Fibroblast of mammary gland (primary cell): ENCODE measurements at places on chromosomes 16 and 17.
A peak's percentile ranks its signal among the peaks of the same experiment; 100 is the strongest.

DNA sequence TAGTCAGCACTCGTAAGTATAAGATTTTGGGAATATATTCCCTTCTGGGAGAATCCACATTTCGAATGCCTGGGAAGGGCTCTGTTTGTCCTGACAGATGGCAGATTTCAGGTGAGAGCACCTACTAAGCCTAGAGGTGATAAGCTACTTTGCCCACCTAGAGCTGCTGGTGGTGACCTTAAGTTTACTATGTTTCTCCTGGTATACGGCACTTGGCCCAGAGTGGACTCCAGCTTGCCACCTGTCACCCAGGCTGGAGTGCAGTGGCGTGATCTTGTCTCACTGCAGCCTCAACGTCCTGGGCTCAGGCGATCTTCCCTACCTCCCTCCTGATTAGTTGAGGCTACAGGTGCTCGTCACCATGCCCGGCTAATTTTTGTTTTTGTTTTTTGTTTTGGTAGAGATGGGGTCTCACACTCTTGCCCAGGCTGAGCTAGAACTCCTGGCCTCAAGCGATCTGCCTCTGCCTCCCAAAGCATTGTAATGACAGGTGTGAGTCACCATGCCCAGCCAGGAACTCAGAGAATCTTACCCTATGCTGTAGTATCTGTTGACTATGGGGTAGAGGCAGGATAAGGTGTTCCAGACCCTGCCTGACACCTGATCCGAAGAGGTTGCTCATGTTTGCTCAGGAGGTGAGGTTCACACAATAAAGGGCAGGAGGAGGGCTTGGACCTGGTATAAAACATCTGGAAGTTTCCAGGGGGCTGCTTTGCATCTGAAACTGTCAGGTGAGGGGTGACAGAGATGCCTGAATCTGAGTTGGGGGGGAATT lies at the start of gene ZG16:
ZG16 (plus strand) TSS at position 681 of the 775 bp plus-strand sequence. CDS start 1,011 bp downstream, outside the sequence.
- no peak for DNase-seq

DNA sequence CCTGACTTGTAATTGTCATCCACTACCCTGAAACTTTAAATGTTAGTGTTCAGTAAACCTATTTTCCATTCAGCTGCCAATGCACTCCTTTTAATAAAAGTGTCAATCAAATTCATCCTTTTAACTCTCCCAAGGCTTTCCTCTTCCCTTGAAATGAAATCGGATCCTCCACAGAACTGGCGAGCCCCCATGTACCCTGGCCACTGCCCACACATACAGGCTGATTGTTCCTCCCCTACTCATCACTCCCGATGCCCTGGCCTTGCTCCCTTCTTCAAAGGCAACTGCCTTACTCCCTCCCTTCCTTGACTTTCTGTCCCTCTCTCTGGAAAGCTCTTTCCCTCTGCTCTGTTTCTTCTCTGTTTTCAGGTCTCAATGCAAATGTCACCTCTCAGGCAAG lies 7.6 kb downstream of the KRT33A start:
- DNase-seq = no peak

- no peak for DNase-seq
Measured at GRCh38 chr16:12750554-12750918, 53.2 kb downstream of the CPPED1 start.

DNA sequence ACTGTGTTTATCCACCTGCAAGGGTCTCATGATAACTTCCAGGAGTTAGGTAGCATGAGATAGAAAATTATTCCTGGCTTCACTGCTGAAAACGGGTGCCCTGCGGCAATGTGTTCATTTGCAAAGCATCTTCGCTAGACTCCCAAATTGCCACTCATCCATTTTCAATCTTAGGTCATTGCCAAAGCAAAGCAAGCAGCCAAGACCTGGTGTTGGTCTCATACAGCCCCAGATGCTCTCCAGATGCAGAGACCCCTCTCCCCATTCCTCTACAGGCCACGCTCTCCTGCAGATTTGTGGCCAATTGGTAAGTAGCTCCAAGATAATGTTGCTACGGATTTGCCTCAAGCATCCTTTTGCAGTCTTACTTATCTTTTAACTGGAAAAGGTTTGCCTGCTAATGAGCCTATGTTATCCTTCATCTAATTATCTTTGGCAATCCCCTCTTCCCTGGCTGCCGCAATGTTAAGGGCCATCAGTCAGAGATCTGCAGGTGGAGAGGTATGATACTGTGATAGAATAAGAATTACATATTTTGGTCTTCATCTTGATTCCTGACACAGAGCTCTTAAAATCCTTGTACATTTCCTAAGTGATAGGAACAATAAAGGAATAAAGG lies 222.0 kb downstream of the SLC39A11 start:
- DNase-seq = no peak

- DNase-seq = peak; percentile 32
Measured at GRCh38 chr17:63697341-63698286, 2.3 kb downstream of the LIMD2 start.

DNA sequence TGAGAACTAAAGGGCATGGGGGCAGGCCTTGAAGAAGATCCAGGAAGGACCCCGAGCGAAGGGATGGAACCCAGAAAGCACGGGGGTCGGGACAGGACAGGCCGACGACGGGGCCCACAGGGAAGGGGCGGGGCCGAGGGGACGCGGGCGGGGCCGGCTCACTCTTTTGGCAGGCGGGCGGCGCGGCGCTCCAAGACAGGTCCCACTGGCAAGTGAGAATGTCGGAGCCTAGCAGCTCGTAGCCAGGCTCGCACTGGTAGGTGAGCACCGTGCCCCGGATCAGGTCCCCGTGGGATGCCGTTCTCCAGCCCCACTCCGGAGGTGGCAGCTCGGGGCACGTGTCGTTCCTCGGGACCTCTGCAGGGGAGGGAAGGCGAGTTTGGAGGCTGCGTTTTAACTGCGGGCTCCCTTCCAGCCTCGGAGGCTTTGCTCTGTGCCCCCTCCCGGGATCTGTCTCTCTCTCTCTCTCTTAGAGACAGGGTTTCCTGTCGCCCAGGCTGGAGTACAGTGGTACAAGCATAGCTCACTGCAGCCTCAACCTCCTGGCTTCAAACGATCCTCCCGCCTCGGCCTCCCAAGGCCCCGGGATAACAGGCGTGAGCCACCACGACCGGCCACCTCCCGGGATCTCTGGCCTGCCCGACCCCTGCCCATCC lies 13.7 kb upstream of the CDIPT start:
- DNase-seq = no peak

DNA sequence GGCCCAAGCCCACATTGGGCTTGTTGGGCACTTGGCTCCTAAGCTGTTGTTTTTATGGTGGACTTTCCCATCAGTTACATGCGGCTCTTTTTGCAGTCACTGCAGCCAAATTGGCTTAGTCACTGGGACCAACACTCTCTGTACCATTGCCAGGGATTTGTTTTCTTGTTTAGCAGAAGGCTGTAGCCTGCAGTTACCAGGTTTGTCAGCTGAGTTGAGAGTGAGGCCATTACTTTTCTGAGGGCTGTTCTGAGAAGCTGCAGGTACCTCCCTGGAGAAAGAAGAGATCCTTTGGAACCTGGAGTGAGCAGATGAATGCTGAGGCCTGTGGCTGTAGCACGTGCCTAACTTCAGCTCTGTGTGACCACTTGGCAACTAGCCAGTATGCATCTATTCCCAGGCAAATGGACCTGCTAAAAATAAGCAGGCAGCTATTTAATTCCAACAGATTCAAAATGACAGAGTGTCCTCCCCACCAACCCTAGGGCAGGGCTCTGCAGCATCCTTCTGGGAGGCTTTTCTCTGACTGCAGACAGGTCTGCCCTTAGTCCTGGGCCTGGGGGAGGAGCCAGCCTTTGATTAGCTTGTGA lies 12.9 kb downstream of the AKAP1 start:
- DNase-seq = peak; percentile 87

DNA sequence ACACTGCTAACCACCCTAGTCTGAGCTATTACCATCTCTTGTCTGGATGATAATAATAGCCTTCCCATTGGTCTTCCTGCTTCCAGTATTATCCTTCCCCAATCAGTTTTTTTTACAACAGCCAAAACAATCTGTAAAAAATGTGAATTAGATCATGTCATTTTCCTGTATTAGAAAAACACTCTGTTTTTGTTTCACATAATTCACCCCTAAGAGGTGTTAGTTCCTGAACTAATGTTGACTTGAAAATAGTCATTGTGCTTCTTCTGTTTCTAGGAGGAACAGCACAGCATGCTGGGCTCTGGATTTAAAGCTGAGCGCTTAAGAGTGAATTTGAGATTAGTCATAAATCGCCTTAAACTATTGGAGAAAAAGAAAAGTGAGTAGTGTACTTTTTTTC lies 20.0 kb downstream of the IST1 start:
- DNase-seq = no peak

- peak; percentile 34 for DNase-seq
Measured at GRCh38 chr16:10949424-10949970, 5.1 kb downstream of the CLEC16A start.

- no peak for DNase-seq
Measured at GRCh38 chr17:50949128-50949988, 83.2 kb upstream of the TOB1 start.

DNA sequence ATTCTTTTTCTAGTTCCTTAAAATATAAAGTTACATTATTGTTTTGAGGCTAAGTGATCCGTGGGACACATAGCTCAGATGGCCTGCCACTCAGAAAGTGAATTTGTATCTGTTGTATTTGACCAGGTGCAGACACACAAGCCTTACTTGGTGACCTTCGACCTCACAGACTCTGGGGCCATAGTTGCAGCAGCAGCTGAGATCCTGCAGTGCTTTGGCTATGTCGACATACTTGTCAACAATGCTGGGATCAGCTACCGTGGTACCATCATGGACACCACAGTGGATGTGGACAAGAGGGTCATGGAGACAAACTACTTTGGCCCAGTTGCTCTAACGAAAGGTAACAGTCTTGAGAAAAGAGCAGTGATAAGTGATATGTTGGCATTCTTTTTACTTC lies 30.5 kb downstream of the TMEM11 start:
- DNase-seq = no peak

- no peak for DNase-seq
Measured at GRCh38 chr17:41984454-41984853, 17.9 kb downstream of the CNP start.

DNA sequence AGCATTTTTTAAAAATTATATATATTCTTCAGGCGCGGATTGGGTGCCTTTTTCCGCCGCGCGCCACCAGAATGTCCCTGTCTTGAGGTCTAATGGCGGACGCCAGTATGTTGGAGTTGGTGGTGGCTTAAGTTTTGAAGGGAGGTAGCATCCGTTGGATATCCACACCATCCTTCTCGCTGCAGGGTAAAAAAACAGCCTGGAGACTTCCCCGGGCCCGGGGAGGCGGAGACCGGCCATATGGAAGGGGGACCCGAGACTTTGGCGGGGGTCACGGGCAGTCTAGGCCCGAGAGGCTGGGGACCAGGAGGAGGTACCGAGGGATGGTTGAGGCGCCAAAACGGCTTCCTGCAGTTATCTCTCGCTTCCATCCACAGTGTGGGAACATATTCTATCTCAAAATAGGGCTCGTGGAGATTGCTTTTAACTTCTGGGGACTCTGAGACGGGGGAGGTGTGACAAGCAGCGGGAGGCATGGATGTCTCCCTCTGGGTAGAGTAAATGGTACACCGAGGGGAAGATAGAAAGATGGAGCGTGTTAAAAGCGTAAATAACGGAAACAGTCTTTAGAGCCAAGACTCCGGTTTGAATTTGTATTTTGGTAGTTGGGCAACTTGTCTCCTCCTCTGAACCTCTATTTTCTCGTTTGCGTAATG lies at the start of gene SF3B3:
SF3B3 (plus strand) TSS at position 74 of the 656 bp plus-strand sequence. CDS start 2,841 bp downstream, outside the sequence.
- peak; percentile 37 for DNase-seq

GRCh38 chr16:65958086-65958485 lies 408.4 kb upstream of the CDH5 start:
- no peak for DNase-seq

GRCh38 chr17:38910325-38910724 lies 15.1 kb upstream of the LASP1NB start:
- no peak for DNase-seq

GRCh38 chr16:66300037-66300436 lies 66.5 kb upstream of the CDH5 start:
- DNase-seq = no peak

- no peak for DNase-seq
Measured at GRCh38 chr17:50905460-50905803, 39.3 kb upstream of the TOB1 start.

GRCh38 chr17:31902693-31903092 lies 1.2 kb upstream of the UTP6 start:
- DNase-seq = no peak

DNA sequence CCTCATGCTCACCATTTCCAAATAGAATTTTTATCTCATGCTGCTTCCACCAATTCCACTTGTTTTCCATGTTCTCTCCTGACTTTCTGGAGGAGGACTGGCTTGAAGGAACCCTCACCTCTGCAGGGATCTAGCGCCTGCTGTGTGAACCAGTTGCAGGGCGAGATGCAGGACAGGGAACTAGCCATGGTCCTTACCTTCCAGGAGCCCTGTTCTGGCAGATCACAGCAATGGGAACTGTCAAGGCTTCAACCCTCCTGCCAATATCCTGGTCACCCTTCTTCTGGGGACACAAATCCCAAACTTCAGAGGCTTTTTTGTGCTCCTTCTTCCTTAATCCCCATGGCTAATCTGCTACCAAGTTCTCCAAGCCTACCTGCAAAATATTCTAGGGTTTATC lies 60.4 kb upstream of the MMP2 start:
- DNase-seq = no peak

DNA sequence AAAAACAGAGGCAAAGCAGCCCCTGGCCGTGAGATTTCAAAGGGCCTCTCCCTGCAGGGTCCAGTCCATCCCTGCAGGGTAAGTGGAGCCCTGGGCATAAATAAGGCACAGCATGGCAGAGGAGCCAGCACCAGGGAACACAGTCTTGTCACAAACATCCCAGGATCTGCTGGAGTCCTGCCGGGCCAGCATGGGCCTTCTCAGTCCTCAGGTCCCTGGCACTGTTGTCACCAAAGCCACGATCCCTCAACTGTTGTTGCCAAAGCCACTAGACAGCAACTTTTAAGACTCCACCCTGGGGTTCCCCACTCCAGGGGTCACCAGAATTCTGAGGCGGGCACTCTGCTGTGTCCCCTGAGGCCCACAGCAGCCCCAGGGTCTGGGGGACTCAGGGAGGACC lies 47.8 kb upstream of the BAHCC1 start:
- no peak for DNase-seq

- no peak for DNase-seq
Measured at GRCh38 chr16:20401475-20402016, 3.0 kb downstream of the PDILT start.

DNA sequence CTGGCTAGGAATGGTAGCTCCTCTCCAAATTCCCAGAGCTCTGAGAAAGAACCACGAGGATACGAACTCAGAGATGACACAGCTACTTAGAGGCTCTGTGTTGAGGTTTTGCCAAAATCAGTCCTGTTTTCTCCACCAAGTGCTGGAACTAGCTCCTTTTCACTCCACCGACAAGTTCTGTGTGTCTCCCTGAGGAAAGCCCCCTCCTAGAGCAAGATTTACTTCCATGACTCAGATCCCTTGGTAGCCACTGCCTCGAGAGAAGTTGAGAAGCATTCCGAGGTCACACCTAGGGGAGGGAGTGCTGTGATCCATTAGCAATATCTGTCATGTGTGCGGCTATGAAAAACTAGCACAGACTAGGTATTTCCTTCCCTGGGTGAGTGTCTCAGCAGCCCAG lies 30.6 kb downstream of the IL21R start:
- DNase-seq = peak; percentile 86
